ENCODE measurements at places on chromosomes 16 and 17.

DNA sequence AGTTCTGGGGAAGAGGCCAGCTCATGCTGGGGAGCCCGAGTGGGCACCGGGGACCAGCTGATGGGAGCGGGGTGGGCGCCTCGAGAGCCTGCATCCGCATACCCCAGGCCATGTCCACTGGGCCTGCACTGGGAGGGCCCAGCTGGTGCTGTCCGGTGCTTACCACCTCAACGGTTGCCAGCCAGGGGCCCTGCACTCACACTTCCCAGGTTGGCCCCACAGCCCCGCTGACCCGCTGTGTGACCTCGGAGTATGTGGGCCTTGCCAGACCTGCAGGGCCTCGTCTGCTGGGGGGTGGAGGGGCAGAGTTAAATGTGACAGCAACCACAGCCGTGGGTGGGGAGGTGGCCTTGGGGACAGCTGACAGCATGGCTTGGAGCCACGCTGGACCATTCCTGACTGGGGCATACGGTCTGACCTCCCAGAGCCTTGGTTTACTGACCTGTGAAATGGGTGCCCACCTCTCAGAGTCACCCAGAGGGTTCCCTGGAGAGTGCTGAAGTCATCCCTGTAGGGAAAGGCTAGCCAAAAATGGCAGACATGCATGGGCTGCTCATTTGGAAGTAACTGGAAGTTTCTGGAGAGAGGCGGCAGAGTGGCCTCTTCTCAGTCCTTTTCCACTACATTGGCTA lies 5.4 kb upstream of the GAA start:
- DNase-seq: no peak

GRCh38 chr16:73697336-73697735 lies 599.3 kb upstream of the PSMD7 start:
- DNase-seq: no peak

- DNase-seq: no peak
Measured at GRCh38 chr17:21001813-21002221, 41.0 kb downstream of the USP22 start.

DNA sequence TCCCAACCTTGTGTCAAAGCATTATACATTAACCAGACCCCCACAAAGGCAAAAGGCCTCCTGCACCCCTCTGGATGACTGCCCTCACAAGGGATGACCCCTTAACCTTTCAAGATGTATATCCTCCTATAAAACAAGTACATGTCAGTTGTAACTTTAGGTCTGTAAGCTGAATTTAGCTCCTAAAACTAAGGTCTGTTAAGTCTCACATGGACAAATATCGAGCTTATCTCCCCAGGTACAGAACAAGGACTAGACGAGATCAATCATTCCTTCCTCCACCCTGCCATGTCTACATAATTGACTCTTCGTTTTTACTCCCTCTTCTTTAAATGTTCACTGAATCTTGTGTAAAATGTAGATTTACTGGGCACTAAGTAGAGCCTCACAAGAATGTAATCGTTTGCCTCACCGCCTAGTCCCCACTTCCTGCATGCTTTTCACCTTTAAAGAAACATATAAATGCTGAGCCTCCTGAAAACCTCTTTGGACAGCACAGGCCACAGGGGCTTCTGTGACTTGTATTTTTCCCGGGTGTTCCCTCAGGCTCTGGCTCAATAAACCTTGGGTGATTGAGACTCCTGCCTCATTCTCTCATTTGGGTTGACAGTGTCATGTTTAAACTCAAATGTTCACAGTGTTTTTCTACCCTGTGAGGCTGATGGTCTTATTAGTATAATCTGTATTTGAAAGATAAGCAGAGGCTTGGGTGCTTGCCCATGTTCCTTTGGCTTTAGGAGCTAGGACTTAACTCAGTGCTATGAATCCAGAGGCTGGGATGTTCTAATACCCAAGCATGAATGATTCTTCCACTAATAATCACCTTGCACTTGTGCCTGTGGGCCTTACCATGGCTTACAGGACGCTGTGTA lies 37.6 kb downstream of the MMD start:
- DNase-seq: no peak

GRCh38 chr16:74563828-74564263 lies 43.1 kb downstream of the GLG1 start:
- no peak for DNase-seq
